ENCODE measurements at places on chromosomes 1 and 21.
A peak's percentile ranks its signal among the peaks of the same experiment; 100 is the strongest.

DNA sequence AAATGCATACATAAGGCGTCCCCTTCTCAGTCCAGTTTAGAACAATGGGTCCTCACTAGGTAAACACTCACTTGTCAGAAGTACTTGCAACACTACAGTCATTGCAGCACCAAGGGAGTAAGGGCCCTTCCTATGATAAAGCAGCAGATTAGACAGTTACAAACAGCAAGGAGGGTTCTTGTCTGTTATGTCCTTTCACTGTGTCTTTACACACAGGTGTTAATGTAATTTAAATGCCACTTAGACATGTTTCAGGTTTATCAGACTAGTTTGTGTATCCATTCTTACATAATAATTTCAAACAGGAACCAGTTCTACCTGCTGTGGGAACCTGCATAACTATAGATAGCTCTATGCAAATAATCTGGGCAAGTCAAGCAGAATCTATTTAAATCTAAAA, 105.6 kb upstream of the USH2A start:
- peak; percentile 17 for DNase-seq

- no peak for DNase-seq
These were observed 26.3 kb downstream of the MYOG start for GRCh38 chr1:203059485-203059884.

- DNase-seq, result no peak
These were observed 1.9 kb upstream of the SAMD13 start for GRCh38 chr1:84299536-84300170.

- DNase-seq, result no peak
These were observed 140.6 kb downstream of the VPS13D start for GRCh38 chr1:12370333-12370975.

DNA sequence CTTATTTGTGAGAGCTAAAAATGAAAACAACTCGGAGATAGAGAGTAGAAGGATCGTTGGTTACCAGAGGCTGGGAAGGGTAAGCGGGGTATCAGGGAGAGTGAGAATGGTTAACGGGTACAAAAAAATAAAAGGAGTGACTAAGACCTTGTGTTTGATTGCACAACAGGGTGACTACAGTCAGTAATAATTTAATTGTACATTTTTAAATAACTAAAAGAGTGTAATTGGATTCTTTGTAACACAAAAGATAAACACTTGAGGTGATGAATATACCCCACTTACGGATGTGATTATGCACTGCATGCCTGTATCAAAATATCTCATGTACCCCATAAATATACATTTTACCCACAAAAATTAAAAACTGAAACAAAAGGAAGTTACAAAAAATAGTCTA, 29.4 kb downstream of the FOXJ3 start:
- no peak for DNase-seq

DNA sequence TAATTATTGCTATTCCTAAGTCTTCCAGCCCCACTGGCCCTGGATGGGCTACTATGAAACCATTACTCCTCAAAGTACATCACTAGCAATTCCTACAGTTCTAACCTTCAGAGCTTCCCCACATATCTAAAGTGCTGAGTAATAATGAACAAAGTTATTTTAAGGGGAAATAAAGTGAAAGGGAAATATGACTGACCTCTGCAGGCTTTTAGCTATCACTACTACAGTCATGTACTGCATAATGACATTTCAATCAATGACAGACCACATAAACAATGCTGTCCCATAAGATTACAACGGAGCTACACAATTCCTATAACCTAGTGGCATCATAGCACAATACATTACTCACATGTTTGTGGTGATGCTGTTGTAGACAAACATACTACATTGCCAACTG, 32.5 kb upstream of the ASPM start:
- DNase-seq, result no peak

- no peak for DNase-seq
These were observed 41.1 kb downstream of the INPP5B start for GRCh38 chr1:37905727-37906126.

GRCh38 chr1:152348447-152348846, 11.4 kb downstream of the FLG2 start:
- DNase-seq, result no peak

DNA sequence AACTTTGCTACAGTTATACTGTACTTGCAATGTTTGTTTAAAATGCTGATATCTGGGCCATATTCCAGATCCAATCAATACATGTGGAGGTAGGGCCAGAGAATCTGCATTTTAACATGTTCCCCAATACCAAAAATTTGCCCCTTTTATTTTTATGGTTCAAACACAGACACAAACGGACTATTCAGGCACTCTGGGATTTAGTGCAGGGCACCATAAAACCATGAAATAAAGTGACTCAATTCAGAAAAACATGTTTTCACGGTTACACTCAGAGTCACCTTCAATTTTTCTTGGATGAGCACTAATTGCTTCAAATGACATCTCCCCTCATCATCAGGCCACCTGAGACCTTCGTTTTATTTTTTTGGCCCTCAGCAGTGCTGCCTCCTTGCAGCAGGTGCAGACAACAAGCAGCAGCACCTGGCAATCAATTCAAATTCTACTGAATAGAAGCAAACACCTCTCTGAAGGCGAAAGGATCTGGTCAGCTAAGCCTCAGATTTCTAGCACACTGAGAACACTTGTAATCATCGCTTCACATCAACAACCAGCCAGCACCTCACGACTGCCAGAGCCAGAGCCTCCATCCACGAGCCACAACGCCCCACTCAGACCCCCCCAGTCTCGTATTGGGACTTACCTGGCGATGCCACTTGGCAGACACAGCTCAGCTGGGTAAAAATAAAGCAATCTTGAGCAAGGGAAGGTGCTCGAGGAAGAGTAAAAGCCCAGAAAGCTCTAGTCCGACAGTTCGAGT, 1.1 kb downstream of the ERO1B start:
- DNase-seq, result peak; percentile 71

GRCh38 chr1:76465030-76465429, 390.5 kb downstream of the ST6GALNAC3 start:
- DNase-seq, result no peak

DNA sequence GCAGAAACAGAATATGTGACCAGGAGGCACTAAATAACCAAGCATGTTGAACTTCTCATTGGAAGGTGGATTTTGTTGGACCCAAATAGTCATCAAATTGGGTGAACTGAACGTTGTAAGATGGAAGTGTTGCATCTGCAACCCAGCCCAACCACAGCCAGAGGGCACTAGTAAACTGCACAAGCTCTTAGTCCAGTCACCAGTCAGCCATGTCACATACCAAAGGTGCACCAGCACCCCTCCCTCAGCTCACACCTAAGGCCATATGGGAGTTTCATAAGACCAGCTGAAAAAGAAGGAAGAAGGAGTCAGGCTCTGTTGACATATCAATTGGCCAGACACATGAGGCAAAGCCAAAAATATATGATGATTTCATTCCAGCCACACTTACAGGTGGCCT, 481.7 kb upstream of the NR5A2 start:
- no peak for DNase-seq

Data from NCI-H1436 treated with DMSO at 0.1 percent for 48 hours (cell line).